Pancreas (tissue), 10 donors: ENCODE measurements at places on chromosomes 12 and 14. TPM values are rescaled to one million over a fixed set of nuclear protein-coding genes. Genes with fewer than 3 reads are reported as not detected.

The CMA1 gene
- not detected for total RNA-seq

The TMEM253 gene
- 0.16 TPM for total RNA-seq

The ARHGDIB gene
- 21.1 TPM for total RNA-seq

The PLEKHD1 gene
- total RNA-seq = 0.12 TPM

The ENDOU gene
- not detected for total RNA-seq

The TMTC2 gene
- 14.4 TPM for total RNA-seq

The RHEBL1 gene
- not detected for total RNA-seq

GRCh38 chr12:103737881-103738280 is 103.2 kb downstream of the NT5DC3 start:
- H3K27ac ChIP-seq = no peak overlapping the region
- no peak for DNase-seq
- no peak overlapping the region for H3K4me3 ChIP-seq
- no peaks in the 10 kb centered on the region for H3K27me3 ChIP-seq
- no peaks in the 10 kb centered on the region for H3K4me1 ChIP-seq
- H3K36me3 ChIP-seq = no peaks in the 10 kb centered on the region

GRCh38 chr12:12432364-12432763 is 75.5 kb downstream of the BORCS5 start:
- no peak overlapping the region for H3K4me3 ChIP-seq
- DNase-seq = peak; percentile 43
- peak overlapping the region; percentile 52 for H3K27ac ChIP-seq
- H3K36me3 ChIP-seq = no peaks in the 10 kb centered on the region

DNA sequence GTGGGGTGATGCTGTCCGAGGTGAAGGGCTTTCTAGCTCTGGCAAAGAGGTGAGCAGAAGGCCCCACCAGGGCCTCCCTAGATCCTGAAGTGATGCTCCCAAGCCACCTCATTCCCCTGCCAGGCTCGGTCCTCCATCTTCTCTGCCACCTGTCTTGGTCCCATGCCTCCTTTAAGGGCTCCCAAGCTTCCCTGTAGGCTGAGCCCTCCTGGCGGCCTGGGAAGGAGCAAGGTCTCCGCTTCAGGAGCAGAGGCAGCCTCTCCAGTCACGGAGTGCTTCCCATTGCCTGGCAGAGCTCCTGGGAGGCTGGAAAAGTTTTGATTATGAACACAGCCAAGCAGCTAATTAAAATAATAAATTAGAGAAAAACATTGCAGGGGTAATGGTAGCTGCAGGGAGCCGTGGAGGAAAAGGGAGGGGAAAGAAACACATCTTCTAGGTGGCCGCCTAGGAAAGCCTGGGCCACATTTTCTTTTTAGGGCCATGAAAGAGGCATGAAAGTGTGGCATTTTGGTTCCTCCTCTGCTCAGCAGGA is 160.0 kb upstream of the PRMT8 start:
- no peaks in the 10 kb centered on the region for H3K4me1 ChIP-seq
- H3K27me3 ChIP-seq = no peaks in the 10 kb centered on the region
- no peak overlapping the region for H3K27ac ChIP-seq
- no peaks in the 10 kb centered on the region for H3K36me3 ChIP-seq

DNA sequence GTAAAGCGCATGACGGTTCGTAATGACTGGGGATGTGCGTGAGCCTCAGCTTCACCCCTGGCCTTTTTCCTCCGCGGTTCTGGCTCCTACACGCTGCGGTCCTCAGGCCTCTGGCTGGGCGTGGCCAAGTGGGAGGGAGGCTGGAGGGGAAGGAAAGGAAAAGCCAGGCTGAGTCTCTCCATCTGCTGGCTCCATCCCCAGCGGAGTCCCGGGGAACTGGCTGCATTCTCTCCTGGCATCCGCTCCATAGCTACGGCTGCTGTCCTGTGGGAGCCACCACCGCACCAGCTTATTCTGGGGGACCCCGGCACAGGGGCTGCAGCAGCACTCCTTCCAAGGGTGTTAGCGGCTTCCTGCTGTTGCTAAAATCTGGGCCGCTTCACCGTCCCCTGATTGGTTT is 68.2 kb upstream of the SLC24A4 start:
- no peak overlapping the region for H3K4me3 ChIP-seq
- no peak overlapping the region for H3K27ac ChIP-seq
- H3K36me3 ChIP-seq = no peaks in the 10 kb centered on the region
